Activated CD4-positive, CD25-positive, alpha-beta regulatory T cell treated with anti-CD3 and anti-CD28 coated beads, Interleukin-2, amount 50 U/mL, for 24 hours (primary cell): ENCODE measurements at places on chromosomes 1 and 21.

DNA sequence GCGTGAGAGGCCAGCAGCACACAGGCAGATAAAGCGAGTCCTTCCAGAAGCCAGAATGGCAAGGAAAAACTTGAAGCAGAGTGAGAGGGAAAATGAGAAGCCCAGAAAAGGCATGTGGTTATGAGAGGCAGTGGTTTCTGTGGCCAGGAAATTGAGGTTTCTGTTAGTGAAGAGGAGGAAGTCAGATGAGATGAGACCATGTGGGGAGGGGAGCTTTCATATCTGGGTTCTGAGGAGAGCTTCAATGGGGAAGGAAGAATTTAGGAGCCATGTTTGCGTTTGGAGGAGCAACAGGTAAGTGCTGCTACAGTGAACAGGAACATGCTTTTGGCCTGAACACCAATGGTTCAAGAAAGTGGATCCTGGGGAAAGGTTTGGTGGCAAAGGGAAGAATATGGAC, 6.1 kb upstream of the CD1A start:
- ATAC-seq: no peak

- ATAC-seq: peak; percentile 45
These were observed 1.3 kb upstream of the CD5L start for GRCh38 chr1:157842939-157843338.

GRCh38 chr1:177863796-177864195, 106.1 kb downstream of the SEC16B start:
- no peak for ATAC-seq

DNA sequence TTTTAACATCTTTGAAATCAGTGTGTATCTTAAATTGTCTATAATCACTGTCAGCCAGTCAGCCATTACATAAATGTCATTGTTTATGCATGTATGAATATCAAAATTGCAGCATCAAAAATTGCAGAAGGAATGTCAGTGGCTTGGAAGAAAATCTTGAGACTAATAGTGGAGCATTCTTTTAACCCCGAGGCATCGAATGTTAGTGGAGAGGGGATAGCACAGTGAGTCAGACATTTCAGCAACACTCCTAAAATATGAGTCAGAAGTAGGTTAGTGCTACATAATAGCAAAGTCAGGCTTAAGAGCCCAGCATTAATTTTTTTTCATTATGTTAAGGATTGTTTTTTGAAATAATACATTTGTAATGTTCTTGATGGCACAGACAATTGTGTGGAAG, 45.5 kb downstream of the SNRPE start:
- no peak for ATAC-seq

- no peak for ATAC-seq
These were observed 129.8 kb downstream of the IGSF21 start for GRCh38 chr1:18237371-18237770.

DNA sequence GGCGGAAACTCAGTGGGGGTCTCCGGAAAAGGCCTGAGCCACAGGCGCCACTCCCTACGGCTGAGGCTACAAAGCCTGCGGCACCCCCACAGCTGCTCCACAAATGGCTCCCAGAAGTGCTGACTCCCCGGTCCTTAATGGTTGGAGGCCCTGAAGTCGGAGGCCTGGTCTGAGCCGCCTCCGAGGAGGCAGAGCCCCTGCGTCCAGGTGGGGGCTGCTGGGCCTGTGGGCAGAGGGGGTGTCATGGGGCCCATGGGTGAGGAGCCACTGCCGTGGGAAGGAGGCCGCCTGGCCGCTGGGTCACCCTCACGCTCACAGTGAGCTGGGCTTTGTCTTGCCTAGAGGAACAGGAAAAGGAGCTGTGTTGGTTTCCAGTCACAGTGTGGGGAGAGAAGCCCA, 12.4 kb upstream of the COL18A1 start:
- ATAC-seq: no peak

- no peak for ATAC-seq
These were observed 3.1 kb downstream of the ENO1 start for GRCh38 chr1:8875216-8875861.

DNA sequence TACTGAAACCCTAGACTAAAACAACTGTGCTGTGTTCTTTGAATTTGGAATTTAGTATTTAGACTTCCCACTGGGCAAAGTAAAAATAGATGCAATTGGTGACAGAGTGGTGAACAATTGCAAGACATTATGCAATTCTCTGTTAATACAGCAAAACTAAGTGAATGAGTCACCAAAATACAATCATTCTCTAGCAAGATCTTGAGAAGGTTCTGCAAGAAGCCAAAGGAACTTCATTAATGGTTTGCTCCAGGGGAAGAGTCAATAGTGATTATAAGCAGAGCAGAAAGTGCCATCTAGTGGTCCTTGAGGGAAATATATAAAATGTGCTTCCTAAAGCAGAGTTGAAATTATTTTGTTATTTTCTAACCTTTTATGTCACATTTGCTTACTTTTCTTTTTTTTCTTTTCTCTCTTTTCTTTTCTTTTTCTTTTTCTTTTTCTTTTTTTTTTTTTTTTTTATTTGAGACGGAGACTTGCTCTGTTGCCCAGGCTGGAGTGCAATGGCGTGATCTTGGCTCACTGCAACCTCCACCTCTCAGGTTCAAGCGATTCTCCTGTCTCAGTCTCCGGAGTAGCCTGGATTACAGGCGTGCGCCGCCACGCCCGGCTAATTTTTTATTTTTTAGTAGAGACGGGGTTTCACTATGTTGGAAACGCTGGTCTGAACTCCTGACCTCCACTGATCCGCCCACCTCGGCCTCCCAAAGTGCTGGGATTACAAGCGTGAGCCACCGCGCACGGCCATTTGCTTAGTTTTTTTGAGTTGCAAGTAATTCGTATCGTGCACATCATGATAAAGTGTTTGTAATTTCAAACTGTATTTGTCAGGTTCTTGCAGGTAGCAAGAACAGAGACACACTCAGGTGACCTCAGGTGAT, 99.2 kb downstream of the CTH start:
- peak; percentile 76 for ATAC-seq

DNA sequence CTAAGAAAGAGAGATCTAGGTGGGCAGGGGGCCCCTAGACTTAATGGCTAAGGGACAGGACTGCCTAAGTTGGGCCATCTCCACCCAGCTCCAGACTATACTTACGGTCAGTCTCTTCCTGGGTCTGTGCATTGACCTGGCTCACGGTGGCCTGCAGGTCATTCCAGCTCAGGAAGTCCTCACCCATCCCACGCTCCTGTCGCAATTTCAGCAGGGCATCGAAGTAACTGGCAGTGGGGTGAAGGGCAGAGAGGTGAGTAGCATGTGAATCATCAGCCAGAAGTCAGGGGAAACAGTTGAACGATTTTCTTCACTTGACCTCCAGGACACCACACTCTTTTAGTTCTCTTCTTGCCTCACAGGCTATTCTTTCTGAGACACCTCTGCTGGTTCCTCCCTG, 20.5 kb downstream of the IQGAP3 start:
- no peak for ATAC-seq

- peak; percentile 98 for ATAC-seq
These were observed at the start of gene MRPL20 for GRCh38 chr1:1406821-1407635. Gene MRPL20, minus strand, starts transcription at chr1:1407293. Its CDS starts 76 bp downstream, at chr1:1407217.

DNA sequence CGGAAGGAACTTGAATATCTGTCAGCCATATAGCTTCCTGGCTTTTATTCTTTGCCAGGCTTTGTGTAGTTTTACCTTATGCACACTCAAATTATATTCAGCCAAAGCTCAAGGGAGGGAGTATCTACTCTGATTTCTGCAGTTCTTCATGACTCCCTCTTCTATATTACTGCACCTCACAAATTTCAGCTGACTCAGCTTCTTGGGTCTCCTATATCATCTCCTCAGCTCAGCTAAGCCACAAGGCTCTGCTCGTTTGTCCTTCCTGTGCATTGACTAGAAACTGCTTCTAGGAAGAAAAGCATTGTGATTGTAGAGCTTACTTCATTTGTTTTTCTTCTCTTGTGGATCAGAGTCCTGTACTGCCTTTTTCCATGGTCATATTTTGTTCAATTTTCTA, 37.4 kb downstream of the BTBD8 start:
- no peak for ATAC-seq

DNA sequence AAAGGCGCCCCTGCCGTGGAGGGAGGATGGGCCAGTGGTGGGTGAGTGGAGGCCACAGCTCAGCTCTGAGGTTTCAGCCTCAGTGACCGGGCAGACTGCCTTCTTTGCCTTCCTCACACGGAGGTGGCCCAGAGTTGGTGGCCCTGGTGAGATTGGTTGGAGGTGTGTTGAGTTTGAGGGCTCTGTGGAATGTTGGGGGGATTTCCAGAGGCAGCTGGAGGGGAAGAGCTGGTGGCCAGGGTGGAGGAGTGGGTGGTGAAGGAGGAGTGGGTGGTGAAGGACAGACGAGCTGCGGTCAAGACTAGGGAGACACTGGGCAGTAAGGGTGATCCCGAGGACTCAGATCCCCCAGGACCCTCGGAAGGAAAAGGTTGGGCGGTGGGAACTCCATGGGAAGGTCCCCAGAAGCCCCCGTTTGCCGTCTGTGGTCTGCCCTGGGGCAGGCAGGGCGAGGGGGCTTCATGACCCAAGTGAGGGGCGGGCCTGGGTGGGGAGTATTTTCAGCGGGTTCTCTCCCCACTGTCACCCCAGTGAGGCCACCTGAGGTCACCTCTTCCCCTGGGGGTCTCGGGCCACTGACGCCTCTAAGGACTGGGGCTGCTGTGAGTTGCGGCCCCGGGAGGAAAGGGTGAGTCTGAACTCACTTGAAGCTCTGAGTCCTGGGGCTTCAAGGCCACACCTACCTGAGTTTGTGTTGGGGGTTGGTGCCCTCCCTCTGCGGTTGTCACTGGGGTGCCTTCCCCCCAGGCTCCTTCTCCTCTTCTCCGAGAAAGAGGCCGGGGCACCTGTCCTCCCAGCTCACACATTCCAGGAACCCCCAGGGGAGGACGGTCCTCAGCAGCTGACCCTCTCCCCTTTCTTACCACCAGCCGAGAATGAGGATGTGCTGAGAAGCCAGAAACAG, 22.7 kb upstream of the PIK3CD start:
- ATAC-seq: peak; percentile 49
